GF-D8 (cell line): ENCODE measurements at places on chromosomes 1 and 21.
A peak's percentile ranks its signal among the peaks of the same experiment; 100 is the strongest.

DNA sequence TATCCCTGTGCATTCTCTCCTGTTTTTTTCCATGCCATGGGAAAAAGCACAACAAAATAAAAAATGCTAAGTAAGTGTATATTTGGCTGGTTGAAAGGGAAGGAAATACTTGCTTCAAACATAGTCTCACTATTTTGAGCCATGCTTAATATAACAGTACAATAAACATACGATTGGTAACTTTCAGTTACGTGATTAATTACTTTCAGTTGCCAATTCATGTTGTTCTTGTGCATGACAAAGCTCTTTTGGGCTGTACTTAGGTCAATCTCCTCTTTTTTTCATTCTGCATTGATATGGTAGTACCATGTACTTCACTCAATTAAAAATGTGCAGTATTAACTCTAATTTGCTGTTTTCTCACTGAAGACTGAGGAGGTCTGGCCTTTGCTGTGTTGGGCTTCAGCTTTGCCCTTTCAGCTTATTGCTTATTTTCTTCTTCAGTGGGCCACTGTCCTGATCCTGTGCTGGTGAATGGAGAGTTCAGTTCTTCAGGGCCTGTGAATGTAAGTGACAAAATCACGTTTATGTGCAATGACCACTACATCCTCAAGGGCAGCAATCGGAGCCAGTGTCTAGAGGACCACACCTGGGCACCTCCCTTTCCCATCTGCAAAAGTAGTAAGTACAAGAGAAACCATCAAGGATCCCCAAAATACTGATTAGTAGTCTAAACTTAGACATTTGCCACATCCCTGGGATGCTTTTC is 2.7 kb downstream of the C4BPB start:
- no peak for DNase-seq

DNA sequence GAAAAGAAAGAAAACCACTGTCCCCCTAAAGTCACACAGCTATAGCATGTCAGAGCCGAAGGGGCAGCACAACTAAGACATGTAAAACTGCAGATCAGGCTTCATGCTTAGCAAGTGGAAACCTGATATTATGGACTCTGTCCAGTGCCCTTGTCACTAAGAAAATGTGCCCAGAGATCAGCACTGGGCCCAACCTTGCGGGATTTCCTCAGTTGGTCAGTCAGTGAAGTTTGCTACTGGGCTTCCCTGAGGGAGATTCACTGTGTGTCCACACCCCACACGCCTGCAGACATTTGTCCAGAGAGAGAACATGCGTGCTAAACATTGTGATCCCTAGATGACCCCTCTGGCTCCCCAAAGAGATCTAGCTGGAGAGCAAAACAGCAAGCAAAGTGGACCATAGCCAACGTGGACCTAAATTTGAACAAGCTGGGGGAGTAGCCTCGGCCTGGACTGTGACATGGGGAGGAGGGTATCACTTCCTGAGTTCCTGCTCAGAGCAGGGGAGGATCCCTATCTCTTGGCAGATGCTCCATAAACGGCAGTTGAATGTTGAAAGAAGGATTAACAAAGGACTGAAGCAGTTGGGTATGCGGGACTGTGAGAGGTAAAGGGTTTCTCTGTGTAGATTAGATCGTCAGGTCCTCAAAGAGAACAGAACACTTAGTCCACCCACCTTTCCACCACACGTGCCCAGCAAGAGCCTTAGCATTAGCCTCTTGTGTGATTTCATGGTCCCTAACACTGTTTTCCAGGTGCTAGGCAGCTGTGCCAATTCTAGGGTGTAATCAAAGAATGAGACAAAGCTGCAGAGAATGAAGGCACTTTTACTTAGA is 53.6 kb downstream of the GLUL start:
- peak; percentile 71 for DNase-seq

GRCh38 chr1:9115351-9116205 is 13.3 kb downstream of the GPR157 start:
- DNase-seq, result no peak

DNA sequence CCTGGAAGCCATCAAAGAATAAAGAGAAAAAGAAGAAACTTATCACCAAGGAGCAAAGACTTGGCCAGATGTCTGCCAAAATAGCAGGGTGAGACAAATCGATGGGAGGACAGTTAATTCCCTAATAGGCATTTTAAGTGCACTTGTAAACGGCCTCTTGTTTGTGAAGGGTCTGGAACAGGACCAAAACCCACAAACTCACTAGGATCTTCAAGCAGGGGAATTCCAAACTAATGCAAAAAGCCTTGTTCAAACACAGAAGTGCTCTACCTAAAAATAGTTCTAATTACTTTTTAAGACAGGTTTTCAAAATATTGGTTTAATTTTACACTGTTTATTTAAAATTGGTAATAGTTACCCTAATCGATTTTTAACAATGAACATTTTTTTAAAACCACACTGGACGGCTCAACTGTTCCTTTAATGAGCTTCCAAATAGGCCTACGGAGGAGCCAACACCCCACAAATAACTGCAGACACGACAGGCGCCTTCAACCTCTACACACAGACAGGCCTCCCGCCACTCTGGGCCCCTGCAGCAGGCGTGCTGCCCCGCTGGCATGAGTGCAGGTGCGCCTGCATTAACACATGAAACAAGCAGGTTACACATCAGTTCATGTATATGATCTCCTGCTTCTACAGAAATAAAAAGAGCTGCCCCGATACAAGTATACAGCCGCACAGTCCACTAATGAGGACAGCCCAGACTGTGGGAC is 15.8 kb downstream of the UBE2G2 start:
- no peak for DNase-seq

DNA sequence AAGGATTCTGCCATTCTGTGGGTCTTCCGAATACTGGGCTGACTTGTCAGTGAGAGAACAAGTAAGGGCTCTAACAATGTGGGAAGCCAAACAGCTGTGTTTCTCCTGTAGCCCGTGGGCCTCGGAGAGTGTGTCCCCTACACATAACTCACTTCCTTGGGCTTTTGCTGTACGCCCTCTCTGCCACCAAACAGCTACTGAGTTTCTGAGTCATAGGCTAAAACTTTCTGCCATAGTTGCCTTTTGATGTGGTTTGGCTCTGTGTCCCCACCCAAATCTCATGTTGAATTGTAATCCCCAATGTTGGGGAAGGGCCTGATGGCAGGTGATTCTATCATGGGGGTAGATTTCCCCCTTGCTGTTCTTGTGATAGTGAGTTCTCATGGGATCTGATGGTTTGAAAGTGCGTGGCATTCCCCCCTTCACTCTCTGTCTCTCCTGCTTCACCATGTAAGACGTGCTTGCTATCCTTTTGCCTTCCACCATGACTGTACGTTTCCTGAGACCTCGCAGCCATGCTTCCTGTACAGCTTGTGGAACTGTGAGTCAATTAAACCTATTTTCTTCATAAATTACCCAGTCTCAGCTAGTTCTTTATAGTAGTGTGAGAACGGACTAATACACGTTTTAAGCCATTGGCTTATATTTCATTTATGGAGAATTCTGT is 194.8 kb upstream of the HMCN1 start:
- DNase-seq, result no peak

DNA sequence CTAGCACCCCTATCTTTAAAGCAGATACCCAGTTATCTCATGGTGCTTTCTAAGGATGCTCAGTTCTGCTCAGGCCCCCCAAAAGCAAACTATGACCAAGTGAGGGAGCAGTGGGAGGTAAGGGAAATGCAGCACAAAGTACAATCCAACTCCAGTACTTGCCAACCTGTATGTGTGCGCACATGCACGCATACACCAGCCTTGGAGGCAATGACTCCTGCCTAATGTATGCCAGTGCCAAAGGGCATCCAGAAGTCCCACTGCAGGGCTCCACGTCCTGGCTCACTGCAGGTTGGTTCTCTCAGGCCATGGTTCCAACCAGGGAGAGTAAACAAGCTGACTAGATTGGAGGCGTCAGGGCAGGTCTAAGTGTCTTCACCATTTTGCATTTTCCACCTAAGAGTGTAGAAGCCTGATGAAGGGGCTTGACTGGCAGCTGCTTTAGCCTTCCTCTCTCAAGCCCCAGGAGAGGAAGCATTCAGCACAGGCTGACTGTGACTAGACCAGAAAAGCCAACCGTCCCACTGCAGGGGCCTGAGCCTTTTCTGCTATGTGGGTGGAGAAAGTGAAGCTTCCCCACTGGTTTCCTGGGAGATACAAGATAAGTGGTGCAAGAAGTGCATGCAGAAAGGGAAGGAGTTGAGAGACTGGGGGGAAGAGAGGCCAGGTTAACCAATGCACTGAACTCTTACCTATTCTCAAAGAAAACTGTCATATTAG is 7.7 kb downstream of the AMIGO1 start:
- peak; percentile 82 for DNase-seq

DNA sequence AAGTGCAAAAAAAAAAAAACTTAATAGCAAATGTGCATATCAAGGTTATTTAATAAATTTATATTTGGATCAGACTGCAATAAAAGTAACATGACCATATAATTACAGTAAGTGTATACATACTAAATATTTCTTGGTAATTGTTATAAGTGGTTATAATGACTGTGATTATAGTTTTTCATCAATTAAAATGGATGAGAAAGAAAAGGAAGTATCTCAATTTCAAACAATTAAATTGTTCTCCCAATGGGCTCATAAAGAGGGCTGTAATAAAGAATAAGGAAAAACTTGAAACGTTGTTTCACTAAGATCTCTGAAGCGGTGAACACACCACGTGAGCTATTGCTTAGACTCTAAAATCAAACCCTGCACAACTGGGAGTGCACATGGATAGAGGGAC is 104.1 kb downstream of the CDC42BPA start:
- no peak for DNase-seq

GRCh38 chr1:50930965-50931737 is 28.9 kb downstream of the FAF1 start:
- peak; percentile 26 for DNase-seq

- no peak for DNase-seq
Observed at GRCh38 chr1:162142968-162143367, 73.5 kb downstream of the NOS1AP start.

DNA sequence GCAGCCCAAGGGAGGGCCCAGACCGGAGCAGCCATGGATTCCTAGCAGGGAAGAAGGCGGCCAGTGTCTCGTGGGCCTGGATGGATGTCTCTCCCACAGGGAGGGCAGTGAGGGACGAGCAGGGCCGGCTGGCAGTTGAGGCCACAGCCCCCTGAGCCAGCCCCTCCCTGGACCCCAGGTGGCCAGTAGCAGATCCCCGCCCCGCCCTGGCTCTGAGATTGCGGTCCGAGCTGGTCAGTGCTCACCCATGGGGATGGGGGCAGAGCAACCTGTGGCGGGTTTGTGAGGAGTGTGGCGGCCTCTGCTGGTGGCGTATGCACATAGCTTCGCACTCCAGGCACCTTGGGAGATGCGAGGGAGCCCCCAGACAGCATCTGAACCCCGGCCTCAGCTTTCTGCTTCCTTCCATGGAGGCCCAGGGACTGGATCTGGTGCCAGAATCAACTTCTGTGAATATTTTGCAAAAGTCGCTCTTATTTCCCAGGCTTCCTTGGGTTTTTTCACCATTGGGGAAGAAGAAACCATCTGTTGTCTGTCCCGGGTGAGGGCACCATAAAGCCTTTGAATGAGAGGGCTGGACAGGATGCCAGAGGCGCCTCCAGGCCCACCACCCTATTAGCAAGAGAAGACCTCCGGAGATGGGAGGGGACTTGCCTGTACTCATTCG is 8.4 kb upstream of the KCNN3 start:
- no peak for DNase-seq

GRCh38 chr1:68808351-68808750 is 311.5 kb upstream of the DEPDC1 start:
- DNase-seq, result no peak

GRCh38 chr1:24323281-24323680 is 4.1 kb downstream of the GRHL3 start:
- DNase-seq, result no peak

- no peak for DNase-seq
Observed at GRCh38 chr1:180988253-180988752, 34.4 kb downstream of the STX6 start.

- DNase-seq, result no peak
Observed at GRCh38 chr1:245814651-245815050, 659.9 kb downstream of the KIF26B start.

DNA sequence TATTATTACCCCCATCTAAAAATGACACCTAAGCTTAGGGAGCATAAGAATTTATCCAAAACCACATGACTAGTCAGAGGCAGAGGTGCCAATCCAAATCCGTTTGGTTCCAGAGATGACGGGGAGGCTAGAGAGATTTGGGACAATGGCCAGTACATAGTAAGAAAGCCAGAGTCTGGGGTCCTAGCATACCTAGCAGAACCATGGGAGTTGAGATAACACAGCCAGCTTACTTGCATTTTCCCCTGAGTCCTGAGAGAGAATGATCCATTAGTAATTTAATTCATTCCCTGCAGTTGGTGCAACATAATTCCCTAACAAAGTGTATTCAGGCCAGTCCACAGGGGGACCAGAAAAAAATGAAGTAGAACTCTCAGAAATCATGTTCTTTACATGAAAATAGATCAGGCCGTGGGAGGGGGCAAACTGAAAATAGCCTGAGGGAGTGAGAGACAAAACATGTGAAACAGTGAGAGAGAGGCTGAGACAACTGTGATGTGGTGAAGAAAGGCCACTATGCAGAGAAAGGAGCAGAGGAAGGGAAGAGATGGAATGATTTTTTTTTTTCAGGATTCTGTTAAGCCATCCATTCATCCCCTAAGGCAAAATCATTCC is 243.3 kb downstream of the BRINP2 start:
- DNase-seq, result no peak

- no peak for DNase-seq
Observed at GRCh38 chr1:173545688-173546087, 57.2 kb downstream of the SLC9C2 start.

- DNase-seq, result no peak
Observed at GRCh38 chr1:24470592-24470991, 32.0 kb upstream of the RCAN3 start.

GRCh38 chr1:112983537-112984131 is 27.6 kb upstream of the SLC16A1 start:
- no peak for DNase-seq

DNA sequence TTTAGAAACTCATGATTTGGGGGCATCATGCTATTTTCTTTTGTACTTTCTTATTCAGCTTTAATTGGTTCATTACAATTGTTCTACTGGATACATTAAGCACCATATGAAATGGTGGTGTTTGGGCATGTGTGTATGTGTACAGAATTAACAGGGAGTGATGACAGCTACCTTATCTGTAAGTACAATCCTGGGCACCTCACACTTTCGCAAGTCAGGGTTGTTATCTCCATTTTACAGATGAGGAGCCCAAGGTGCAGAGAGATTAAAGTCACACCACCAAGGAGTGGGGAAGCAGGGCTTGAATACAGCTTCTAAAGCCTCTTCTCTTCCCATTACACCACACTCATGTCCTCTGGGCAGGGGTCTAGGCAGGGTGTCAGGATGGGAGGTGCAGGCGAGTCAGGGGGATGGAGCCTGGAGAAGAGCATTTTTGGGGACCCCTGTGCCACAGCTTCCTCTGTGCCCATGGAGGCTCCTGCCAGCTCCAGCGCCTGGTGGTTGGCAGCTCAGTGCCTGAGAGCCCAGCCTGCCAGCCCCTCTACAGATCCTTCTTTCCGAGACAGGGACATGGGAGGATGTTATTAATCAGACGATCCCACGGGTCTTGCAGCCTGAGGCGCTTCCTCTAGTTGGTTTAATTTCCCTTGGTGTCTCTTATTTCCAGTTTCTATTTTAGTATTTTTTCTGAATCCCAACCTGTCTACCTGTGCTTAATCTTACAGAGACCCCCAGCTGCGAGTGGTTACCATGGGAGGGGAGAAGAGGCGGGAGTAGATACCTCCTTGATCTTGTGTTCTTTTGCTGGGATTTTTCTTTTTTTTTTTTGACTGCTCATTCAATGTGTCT is 126.2 kb upstream of the CD34 start:
- no peak for DNase-seq
